Thoracic aorta (tissue), 2 donors: ENCODE measurements at places on chromosomes 11 and 22.

- no peak for DNase-seq
- H3K4me1 ChIP-seq: no peaks in the 10 kb centered on the region
- H3K4me3 ChIP-seq: no peak overlapping the region
These were observed 39.4 kb upstream of the TOLLIP start for GRCh38 chr11:1348796-1349326.

- no peak overlapping the region for H3K27ac ChIP-seq
- H3K4me1 ChIP-seq: no peaks in the 10 kb centered on the region
- DNase-seq: no peak
- no peaks in the 10 kb centered on the region for H3K27me3 ChIP-seq
- H3K36me3 ChIP-seq: no peaks in the 10 kb centered on the region
- no peak overlapping the region for H3K4me3 ChIP-seq
These were observed 21.3 kb downstream of the SIK2 start for GRCh38 chr11:111623527-111624030.

GRCh38 chr11:2118677-2119076, 20.5 kb downstream of the IGF2 start:
- no peaks in the 10 kb centered on the region for H3K4me1 ChIP-seq
- DNase-seq: no peak
- H3K27me3 ChIP-seq: no peaks in the 10 kb centered on the region
- H3K36me3 ChIP-seq: no peaks in the 10 kb centered on the region
- H3K4me3 ChIP-seq: no peak overlapping the region
- H3K27ac ChIP-seq: no peak overlapping the region

GRCh38 chr11:125902277-125902926, 604 bp downstream of the PUS3 start:
- H3K27me3 ChIP-seq: peaks cover 7% of the 10 kb centered on the region
- DNase-seq: no peak
- peaks cover 5% of the 10 kb centered on the region for H3K36me3 ChIP-seq
- peak overlapping the region; percentile 83 for H3K27ac ChIP-seq

GRCh38 chr11:94417386-94417987, 16.3 kb upstream of the GPR83 start:
- no peaks in the 10 kb centered on the region for H3K27me3 ChIP-seq
- no peak overlapping the region for H3K27ac ChIP-seq
- no peak overlapping the region for H3K4me3 ChIP-seq
- no peak for DNase-seq

DNA sequence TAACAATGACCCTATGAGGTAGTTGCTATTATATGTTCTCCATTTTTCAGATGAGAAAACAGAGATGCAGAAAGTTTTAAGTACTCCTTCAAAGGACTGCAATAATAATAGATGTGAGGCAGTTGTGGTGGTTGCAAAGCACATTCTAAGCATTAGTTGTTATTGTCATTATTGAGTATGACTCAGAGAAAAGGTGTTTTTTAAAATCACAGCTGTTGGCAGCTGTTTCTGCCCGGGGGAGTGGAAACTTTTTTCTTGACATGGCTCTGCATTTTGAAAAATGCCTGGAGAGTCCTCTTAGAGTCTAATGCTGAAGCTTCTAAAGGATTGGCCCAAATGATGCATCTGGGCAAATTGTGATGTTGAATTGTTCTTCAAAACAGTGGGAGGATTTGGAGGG, 244.5 kb upstream of the MPPED2 start:
- no peak for DNase-seq
- H3K27ac ChIP-seq: peak overlapping the region; percentile 22
- no peaks in the 10 kb centered on the region for H3K27me3 ChIP-seq
- H3K36me3 ChIP-seq: no peaks in the 10 kb centered on the region
- H3K4me1 ChIP-seq: peaks cover 62% of the 10 kb centered on the region
- H3K4me3 ChIP-seq: no peak overlapping the region

GRCh38 chr11:13054278-13054677, 45.2 kb downstream of the RASSF10 start:
- H3K4me3 ChIP-seq: no peak overlapping the region
- no peak overlapping the region for H3K27ac ChIP-seq
- H3K27me3 ChIP-seq: no peaks in the 10 kb centered on the region
- no peaks in the 10 kb centered on the region for H3K4me1 ChIP-seq

GRCh38 chr11:2265396-2265795, 5.0 kb downstream of the ASCL2 start:
- no peak for DNase-seq
- H3K27ac ChIP-seq: peak overlapping the region; percentile 20
- H3K4me1 ChIP-seq: peaks cover 17% of the 10 kb centered on the region
- H3K36me3 ChIP-seq: no peaks in the 10 kb centered on the region
- H3K4me3 ChIP-seq: peak overlapping the region; percentile 15

- peaks cover 82% of the 10 kb centered on the region for H3K4me1 ChIP-seq
- no peak overlapping the region for H3K4me3 ChIP-seq
- H3K27me3 ChIP-seq: no peaks in the 10 kb centered on the region
- no peak for DNase-seq
- peaks cover 39% of the 10 kb centered on the region for H3K36me3 ChIP-seq
These were observed 59.4 kb upstream of the NNMT start for GRCh38 chr11:114236829-114237228.

GRCh38 chr11:34632105-34632791, 11.4 kb downstream of the EHF start:
- no peaks in the 10 kb centered on the region for H3K27me3 ChIP-seq
- no peak overlapping the region for H3K27ac ChIP-seq
- no peak overlapping the region for H3K4me3 ChIP-seq
- no peak for DNase-seq

DNA sequence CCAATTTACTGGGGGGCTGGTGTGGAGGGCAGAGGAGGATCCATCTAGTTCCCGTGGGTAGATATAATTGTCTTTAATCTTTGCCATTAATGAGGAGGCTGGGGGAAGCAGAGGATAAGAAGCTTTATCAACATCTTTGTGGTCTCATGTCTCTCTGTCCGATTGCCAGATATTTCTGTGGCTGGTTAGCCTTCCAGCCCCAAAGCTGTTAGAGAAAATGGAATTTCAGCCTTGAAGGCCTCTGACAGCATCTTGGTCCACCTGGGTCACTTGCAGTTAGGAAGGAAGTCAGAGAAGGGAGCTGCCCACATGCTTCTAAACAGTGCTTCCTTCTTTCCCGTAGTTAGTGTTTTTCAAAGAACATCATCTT, 56.9 kb downstream of the ABTB2 start:
- no peaks in the 10 kb centered on the region for H3K4me1 ChIP-seq
- no peak overlapping the region for H3K27ac ChIP-seq
- no peaks in the 10 kb centered on the region for H3K27me3 ChIP-seq
- no peaks in the 10 kb centered on the region for H3K36me3 ChIP-seq
- DNase-seq: no peak
- no peak overlapping the region for H3K4me3 ChIP-seq

GRCh38 chr11:115452241-115452640, 52.0 kb downstream of the CADM1 start:
- DNase-seq: no peak
- H3K27me3 ChIP-seq: no peaks in the 10 kb centered on the region
- no peak overlapping the region for H3K27ac ChIP-seq
- no peak overlapping the region for H3K4me3 ChIP-seq

GRCh38 chr11:45151362-45151982, 5.0 kb downstream of the PRDM11 start:
- H3K4me3 ChIP-seq: no peak overlapping the region
- DNase-seq: no peak
- H3K27me3 ChIP-seq: no peaks in the 10 kb centered on the region
- H3K4me1 ChIP-seq: peaks cover 13% of the 10 kb centered on the region
- no peaks in the 10 kb centered on the region for H3K36me3 ChIP-seq

- H3K36me3 ChIP-seq: no peaks in the 10 kb centered on the region
- no peak for DNase-seq
- no peak overlapping the region for H3K27ac ChIP-seq
- no peaks in the 10 kb centered on the region for H3K4me1 ChIP-seq
These were observed 5.6 kb upstream of the SMCO4 start for GRCh38 chr11:93548679-93549319.

DNA sequence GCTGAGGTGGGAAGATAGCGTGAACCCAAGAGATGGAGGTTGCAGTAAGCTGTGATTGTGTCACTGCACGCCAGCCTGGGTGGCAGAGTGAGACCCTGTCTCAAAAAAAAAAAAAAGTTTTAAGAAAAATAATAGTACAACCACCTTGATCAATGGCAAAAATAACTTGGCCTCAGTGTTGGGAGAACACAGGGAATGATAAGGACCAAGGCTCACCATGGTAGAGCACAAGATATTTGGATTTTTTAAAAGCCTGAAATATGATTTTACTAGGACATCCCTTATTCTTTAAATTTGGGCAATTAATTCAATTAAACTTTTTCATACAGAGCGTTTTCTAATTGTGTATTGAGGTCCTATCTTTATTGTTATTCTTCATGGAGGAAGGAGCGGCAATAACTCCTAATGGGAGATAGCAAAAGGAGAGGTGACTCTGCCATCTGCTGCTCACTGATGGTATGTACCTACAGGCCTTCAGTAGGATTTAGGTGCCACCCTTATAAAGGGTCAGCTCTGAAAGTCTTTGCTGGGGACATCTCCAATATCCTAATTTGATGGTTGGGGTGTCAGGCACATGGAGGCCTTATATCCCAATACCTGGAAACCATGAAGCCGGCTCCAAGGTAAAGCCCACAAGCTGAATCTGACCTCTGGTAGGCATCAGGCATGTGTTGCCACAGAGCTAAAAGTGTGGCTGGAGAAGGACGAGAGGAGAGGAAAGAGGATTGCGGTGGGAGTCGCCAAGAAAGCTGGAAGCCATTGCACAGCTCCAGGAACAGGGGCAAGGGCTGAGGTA, 21.9 kb upstream of the POLD3 start:
- no peak overlapping the region for H3K27ac ChIP-seq
- H3K4me1 ChIP-seq: no peaks in the 10 kb centered on the region
- H3K27me3 ChIP-seq: no peaks in the 10 kb centered on the region
- no peaks in the 10 kb centered on the region for H3K36me3 ChIP-seq
- no peak overlapping the region for H3K4me3 ChIP-seq
